ENCODE measurements at places on chromosomes 13 and 19.

GRCh38 chr13:87810391-87810801 lies 139.2 kb downstream of the SLITRK5 start:
- no peak overlapping the region for H3K27ac ChIP-seq
- no peaks in the 10 kb centered on the region for H3K4me1 ChIP-seq
- no peak overlapping the region for H3K4me3 ChIP-seq

GRCh38 chr13:73810647-73811046 lies 323.6 kb downstream of the KLF12 start:
- H3K4me3 ChIP-seq, result no peak overlapping the region
- no peak for DNase-seq
- H3K4me1 ChIP-seq, result no peaks in the 10 kb centered on the region
- H3K27me3 ChIP-seq, result no peaks in the 10 kb centered on the region
- H3K36me3 ChIP-seq, result no peaks in the 10 kb centered on the region

DNA sequence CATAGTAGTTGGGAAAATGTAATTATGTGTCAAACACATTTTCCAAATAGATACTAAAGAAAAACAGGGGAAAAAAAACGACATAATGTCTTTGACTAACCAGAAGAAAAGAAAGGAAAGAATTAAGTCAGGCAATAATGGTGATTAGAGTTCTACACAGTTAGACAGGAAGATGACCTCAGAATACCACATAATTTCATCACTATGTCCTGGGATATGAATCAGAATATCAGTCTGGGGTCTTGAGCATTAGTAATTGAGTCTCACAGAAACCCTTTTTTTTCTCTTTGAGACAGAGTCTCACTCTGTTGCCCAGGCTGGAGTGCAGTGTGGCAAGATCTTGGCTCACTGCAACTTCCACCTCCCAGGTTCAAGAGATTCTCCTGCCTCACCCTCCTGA lies 503.4 kb downstream of the SLITRK1 start:
- no peak overlapping the region for H3K27ac ChIP-seq
- no peak overlapping the region for H3K4me3 ChIP-seq
- no peaks in the 10 kb centered on the region for H3K36me3 ChIP-seq
- no peaks in the 10 kb centered on the region for H3K4me1 ChIP-seq

- H3K27ac ChIP-seq, result no peak overlapping the region
- H3K4me1 ChIP-seq, result no peaks in the 10 kb centered on the region
- H3K36me3 ChIP-seq, result no peaks in the 10 kb centered on the region
- DNase-seq, result no peak
- H3K4me3 ChIP-seq, result no peak overlapping the region
Measured at GRCh38 chr13:111948811-111949210, 118.1 kb upstream of the SOX1 start.

DNA sequence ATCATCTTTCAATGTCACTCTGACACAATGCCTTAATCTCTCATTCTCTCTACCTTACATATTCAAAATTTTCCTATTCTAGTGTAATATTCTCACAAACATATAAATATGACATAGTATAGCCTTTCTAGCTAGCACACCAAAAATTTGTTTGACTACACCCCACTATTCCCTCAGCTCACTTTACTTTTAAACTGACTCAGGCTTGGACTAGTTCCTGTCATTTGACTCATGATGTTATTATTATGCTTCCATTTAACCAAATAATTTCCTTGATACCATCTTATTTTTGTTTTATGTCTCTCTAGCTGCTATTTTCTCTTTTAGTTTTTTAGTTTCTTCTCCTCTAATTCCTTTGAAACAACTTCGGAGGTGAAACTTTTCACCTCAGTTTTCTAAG lies 1745.6 kb upstream of the PCDH20 start:
- no peaks in the 10 kb centered on the region for H3K4me1 ChIP-seq
- no peak overlapping the region for H3K4me3 ChIP-seq
- no peak for DNase-seq
- H3K27ac ChIP-seq, result no peak overlapping the region
- no peaks in the 10 kb centered on the region for H3K27me3 ChIP-seq
- no peaks in the 10 kb centered on the region for H3K36me3 ChIP-seq

DNA sequence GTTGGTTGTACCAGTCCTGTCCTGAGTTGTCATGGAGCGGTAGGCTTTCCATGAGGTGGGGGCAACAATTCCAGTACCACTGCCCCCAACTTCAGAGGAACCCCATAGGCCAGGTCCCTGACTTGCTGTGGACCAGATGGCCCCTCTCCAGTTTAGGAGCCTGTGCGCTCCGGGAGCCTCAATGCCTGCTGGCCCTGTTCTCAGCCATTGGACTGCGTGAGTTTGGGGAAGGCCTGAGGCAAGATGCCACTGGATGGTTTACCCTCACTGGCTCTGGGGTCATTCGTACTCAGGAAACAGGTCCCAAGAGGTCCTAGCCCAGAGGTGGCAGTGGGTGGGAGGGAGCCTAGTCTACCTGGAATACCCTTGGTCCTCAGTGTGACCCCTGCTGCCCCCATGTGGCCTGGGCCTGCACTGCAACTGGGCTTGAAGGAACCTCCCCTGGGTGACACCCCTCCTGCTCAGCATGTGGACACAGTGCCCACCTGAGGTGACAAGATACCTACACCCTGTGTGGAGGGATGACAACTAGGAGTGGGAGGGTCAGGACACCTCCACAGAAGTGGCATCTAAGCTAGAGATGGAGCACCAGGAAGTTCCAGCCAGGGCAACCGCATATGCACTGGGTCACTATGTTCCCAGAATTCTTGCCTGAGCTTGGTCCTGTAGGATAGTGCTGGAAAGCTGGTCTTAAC lies 6.0 kb upstream of the PRR19 start:
- H3K27ac ChIP-seq, result no peak overlapping the region
- no peaks in the 10 kb centered on the region for H3K36me3 ChIP-seq
- H3K4me3 ChIP-seq, result no peak overlapping the region
- no peaks in the 10 kb centered on the region for H3K27me3 ChIP-seq

- H3K4me1 ChIP-seq, result no peaks in the 10 kb centered on the region
- H3K27ac ChIP-seq, result no peak overlapping the region
- H3K36me3 ChIP-seq, result no peaks in the 10 kb centered on the region
- no peaks in the 10 kb centered on the region for H3K27me3 ChIP-seq
- no peak for DNase-seq
- H3K4me3 ChIP-seq, result no peak overlapping the region
Measured at GRCh38 chr13:29550430-29550988, 45.0 kb downstream of the SLC7A1 start.

DNA sequence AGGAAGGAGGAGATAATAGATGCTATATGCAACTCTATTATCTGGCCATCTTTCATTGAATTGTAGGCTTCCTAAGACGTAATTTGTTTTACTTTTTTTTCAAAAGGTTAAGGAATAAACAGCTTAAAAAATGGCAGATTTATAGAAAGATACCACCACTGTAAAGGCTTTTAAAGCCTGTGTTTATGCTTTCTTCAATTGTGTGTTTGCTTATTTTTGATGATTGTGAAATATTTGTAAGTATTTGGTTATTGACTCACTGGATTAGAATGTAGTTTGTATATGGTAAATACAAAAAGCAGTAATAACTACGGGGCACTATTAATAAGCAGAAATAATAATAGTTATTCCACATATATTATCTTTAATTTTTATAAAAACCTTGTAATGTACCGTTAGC lies 437.9 kb downstream of the KLF5 start:
- H3K4me3 ChIP-seq, result no peak overlapping the region
- no peaks in the 10 kb centered on the region for H3K4me1 ChIP-seq
- H3K27ac ChIP-seq, result no peak overlapping the region
- H3K27me3 ChIP-seq, result no peaks in the 10 kb centered on the region
- no peak for DNase-seq
- no peaks in the 10 kb centered on the region for H3K36me3 ChIP-seq

- H3K27ac ChIP-seq, result peak overlapping the region; percentile 70
- H3K27me3 ChIP-seq, result no peaks in the 10 kb centered on the region
- peaks cover 10% of the 10 kb centered on the region for H3K4me1 ChIP-seq
- no peak for DNase-seq
Measured at GRCh38 chr19:10617409-10618121, 7.8 kb upstream of the SLC44A2 start.

DNA sequence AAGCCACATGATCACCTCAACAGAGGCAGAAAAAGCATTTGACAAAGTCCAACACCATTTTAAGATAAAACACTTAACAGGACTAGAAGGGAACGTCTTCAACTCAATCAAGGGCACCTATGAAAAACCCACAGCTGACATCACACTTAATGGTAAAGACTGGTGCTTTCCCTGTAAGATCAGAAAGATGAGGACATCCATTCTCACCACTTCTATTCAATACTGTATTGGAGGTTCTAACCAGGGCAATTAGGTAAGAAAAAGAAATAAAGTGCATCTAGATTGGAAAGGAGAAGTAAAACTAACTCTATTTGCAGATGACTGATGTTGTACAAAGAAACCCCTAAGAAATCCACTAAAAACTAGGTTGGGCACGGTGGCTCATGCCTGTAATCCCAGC lies 11.2 kb upstream of the AKAP8 start:
- no peaks in the 10 kb centered on the region for H3K4me1 ChIP-seq
- H3K27ac ChIP-seq, result no peak overlapping the region
- H3K27me3 ChIP-seq, result no peaks in the 10 kb centered on the region
- peaks cover 70% of the 10 kb centered on the region for H3K36me3 ChIP-seq
- DNase-seq, result no peak

DNA sequence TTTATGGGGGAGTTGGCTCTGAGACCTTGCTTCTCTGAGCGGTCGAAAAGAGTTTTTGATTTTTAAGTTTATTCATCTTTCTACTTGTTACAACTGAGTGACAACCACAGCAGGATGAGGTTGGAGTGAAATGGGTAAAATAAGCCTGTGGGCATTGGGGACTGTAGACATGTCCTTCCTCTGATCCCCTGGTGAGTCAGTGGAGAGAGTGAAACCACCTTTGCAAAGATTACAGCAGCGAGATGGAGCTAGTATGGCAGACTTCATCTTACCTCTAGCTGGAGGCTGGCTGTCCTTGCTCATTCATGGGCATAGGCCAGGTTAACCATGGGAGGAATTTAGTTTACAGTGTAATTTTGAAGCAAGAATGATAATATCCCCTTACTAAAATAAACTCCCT lies 30.9 kb upstream of the PSG9 start:
- H3K4me3 ChIP-seq, result no peak overlapping the region
- H3K27me3 ChIP-seq, result peaks cover 4% of the 10 kb centered on the region
- H3K27ac ChIP-seq, result no peak overlapping the region
- DNase-seq, result no peak
- no peaks in the 10 kb centered on the region for H3K36me3 ChIP-seq
- no peaks in the 10 kb centered on the region for H3K4me1 ChIP-seq

Data from left lung (tissue), 14 donors.